Inflammatory macrophage treated with lipopolysaccharide for 1 hour (primary cell): ENCODE measurements at places on chromosomes 11 and 22.

DNA sequence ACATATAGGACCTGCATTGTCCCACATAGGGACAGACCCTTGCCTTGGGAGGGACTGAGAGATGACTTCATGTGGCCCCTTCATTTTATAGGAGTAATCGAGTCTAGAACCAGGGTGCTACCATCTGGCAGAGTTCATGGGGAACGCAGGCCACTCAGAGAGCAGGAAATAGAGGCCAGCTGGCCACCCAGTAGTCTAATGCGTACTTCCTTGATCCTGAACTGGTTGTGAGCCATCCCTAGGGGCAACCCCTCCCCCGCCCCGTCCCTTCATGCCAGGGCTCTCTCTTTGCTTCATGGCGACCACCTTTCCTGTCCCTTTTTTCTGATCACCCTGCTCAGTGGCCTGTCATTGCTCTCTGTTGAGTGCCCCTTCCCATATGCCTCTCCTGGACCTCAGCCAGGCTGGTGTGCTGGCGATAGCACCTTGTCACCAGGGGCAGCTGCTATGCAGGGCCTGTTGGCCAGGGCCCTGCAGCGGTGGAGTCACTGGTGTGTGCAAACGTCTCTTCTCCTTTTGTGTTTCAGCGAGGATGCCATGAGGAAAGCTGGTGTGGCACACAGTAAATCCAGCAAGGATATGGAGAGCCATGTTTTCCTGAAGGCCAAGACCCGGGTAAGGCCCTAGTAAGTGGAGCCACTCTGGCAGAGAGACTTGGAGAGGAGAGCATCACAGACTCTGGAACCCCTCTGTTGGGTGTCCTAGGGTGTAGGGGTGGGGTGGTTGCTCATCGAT is 29.3 kb downstream of the MED15 start:
- no peak for DNase-seq

DNA sequence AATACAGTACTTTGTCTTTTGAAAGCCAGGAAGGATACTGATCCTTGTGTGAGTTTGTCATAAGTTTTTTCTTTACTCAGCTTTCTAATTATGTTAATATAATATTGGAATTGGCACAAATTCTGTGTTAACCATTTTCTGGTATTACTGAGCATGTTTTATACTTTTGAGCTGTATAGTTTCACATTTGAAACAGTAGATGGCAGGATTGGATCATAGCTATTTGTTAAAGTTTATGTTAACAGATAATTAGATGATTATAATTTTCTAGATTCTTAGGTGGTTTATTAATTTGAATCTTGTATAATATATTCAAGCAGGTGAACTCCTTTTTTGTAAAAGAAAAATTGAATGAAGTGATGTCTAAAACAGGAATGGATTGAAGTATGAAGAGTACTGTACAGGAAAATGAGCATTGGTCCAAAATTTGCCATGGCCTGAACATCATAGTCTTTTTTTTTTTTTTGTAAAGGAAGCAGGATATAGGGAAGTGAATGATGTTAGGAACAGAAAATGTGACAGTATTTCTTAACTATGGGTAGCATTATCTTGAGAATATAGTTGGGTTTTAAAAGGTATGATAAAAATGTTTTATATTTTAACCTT is 102.0 kb downstream of the CYP2R1 start:
- peak; percentile 18 for DNase-seq

GRCh38 chr22:30445438-30446145 is 20.0 kb downstream of the MTFP1 start:
- DNase-seq = no peak

- no peak for DNase-seq
Measured at GRCh38 chr11:121801394-121801748, 314.6 kb downstream of the BLID start.

DNA sequence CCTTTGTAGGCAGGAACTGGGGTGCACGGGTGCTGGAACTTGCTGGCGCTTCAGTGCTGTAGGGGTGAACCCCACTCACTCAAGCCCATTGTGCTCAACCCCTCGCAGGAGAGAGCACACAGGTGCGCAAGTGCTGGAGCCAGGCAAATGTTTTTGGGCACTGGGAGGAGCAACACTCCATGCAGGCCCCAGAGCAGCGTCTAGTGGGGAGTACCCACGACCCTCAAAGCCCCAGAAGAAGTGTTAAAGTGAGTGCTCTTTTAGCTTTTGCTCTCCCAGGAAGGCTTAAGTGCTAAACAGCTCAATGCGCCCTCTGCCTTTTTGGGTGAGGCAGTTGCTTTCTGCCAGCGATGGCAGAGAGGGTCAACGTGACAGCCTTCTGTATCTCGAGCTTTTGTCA is 282.2 kb upstream of the ARHGAP42 start:
- no peak for DNase-seq

DNA sequence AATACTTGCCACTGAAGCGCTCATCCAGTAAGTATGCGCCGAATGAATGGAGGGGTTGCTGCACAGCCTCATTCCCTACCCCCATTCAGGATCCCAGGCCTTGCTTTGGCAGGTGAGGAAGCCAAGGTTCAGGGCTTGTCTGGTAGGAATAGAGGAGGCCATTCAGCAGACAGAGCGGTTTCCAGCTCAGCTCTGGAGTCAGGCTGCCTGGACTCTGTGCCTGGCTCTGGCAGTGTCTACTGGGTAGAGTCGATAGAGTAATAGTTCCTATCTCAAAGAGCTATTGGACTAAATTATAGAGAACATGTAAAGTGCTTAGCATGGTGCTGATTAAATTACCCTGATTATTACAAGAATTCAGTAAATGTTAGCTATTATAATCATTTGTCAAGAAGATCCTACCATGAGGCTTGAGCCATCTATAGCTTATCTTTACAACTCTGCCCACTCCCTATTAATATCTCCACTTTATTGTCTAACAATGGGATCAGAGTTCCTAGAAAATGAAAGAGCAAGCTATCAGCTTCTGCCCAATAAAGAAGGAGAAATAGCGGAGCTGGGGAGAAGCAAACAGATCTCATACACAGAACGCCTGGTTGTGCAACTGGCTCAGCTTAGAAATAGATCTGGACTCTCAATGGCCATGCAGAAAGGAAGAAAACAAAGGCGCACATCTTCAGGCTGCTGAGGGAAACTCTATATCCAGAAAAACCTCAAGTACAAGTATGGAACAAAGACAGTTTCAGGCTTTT is 6.6 kb upstream of the SNX32 start:
- no peak for DNase-seq

DNA sequence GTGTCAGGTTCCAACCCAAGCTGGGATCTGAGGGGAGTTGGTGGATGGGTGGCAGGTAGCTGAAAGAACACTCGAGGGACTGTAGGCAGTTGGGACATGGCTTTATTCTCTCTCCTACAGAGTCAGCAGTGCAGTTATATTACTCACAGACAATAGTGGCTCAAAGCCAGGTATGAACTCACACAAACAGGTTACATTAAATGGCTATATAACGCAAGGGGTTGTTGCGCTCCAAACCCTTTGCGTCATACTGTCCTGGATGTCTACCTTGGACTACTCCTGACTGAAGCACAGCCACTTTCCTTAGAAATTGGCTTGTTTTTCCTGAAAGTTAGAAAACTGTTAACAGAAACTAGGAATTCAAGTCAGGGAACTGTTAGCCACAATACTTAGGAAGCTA is 66.4 kb upstream of the OR4B1 start:
- DNase-seq = no peak

DNA sequence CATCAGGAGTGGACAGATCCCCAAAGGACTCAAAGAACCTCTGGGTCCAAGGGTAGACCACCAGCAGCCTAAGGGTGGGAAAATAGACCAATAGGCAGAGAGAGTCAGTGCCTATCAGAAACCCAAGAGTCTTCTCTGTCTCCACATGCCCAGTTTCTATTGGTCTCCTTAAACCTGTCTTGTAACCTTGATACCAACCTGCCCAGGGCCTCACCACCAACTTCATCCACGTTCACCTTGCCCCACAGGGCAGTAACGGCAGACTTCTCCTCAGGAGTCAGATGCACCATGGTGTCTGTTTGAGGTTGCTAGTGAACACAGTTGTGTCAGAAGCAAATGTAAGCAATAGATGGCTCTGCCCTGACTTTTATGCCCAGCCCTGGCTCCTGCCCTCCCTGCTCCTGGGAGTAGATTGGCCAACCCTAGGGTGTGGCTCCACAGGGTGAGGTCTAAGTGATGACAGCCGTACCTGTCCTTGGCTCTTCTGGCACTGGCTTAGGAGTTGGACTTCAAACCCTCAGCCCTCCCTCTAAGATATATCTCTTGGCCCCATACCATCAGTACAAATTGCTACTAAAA is at the start of gene HBB:
Gene HBB (minus strand): TSS at position 340 of the 579 bp plus-strand sequence. CDS start 50 bp downstream, at position 290.
- DNase-seq = no peak

GRCh38 chr22:19687561-19688300 is 26.6 kb upstream of the SEPTIN5 start:
- peak; percentile 62 for DNase-seq

GRCh38 chr22:32206774-32207758 is 2.2 kb upstream of the RFPL2 start:
- DNase-seq = peak; percentile 12

GRCh38 chr11:118606844-118607228 is 579 bp upstream of the PHLDB1 start:
- DNase-seq = no peak

- no peak for DNase-seq
Measured at GRCh38 chr11:134533511-134533910, 121.5 kb upstream of the B3GAT1 start.

DNA sequence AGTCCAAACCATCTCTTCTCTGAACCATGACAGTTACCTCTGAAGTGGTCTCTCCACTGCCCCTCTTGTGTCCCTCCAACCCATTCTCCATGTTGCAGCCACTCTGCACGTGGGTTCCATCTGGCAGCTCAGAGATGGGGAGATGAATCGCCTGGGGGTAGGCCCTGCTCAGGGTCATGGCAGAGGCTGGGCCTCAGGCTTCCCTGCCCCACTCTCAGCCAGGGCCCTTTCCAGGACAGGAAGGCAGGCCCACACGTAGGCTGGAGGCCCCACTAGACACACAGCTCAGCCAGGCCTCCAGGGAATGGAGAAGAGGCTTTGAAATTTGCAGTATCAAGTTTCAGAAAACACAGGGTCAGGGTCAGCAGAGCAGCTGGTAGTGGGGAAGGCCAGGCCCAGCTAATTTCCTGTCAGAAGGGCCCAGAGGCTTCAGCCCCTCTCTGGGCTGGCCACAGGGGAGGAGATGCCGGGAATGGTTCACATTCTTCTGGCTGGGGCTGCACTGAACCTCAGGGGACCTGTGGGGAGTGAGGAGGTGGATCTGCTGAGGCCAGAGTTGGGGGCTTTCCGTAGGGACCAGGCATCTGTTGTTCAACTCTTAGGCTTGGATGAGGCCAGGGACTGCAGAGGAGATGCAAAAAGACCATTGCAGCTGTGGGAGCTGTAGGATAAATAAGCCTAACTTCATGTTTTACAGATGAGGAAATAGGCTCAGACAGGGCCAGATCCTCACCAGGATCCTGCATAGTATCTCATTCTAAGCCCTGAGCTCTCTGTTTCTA is 101.6 kb downstream of the SWAP70 start:
- DNase-seq = no peak

GRCh38 chr11:119359365-119360214 is 13.1 kb upstream of the MFRP start:
- peak; percentile 55 for DNase-seq

DNA sequence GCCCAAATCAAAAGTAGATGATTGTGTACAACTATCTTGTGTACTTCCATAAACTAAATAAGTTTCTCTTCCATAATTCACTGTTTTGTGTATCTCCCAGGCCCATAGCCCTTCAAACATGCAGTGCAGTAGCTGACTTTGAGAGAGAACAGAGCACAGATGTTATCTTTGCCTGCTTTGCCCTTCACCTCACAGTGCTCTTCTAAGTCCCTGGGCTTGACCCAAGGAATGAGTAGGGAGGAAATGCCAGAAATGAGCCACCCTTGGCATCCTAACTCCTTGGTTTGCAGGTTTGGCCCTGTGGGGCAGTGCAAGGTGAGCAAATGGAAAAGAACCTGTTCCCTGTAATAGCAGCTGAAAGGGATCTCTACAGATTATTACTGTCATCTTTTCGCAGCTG is 79.2 kb downstream of the STIM1 start:
- DNase-seq = no peak

DNA sequence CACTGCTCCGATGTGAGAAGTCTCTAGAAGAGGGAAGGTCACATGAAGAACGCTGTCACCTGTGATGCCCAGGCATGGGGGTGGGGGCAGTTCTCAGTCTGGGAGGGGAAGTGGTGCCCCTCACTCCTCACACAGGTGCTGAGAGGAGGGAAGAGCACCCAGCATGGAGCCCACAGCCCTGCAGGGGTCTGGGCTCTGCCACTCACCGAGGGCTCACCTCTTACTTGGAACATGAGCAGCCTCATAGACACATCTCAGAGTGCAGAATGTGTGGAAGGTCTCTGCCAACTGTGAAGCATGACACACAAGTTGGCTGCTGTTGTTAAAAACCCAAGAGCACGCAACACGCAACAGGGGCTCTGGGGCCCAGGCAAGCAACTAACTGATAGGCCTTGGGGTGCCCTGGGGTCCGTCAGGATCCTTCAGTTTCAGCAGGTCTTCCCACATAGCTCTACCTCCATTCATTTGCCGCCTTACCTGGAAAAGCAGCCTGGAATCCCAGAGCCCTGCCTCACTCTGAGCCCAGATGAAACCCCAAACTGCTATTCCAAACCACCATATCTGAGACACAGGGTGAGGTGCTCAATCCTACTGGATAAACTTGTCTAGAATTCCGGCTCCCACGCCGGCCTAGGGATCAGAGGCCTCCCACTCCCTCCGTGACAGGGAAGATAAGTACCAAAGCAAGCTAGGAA is 17.5 kb upstream of the TMPRSS4 start:
- DNase-seq = no peak

DNA sequence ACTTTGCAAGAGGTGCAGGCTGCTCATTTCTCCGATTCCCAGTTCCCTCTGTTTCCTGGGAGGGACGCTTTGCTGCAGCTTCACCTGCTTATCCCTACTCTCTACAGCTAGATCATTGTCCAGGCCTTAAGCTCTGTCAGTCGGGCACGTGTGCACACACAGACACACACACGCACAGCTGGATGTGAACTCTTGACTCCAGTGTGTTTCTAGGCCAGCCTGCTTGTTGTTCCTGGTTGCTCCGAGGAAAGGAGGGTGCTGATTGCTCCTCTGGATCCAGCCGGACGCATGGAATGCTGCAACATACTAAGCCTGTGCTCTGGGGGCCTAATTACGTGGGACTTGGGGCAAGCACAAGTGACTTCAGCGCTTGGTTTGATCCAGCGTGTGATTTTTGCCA is 19.7 kb downstream of the ZNRF3 start:
- DNase-seq = no peak

- no peak for DNase-seq
Measured at GRCh38 chr22:39907047-39907446, 6.2 kb downstream of the GRAP2 start.

GRCh38 chr11:120929664-120930154 is 94.2 kb upstream of the TBCEL start:
- peak; percentile 57 for DNase-seq

- no peak for DNase-seq
Measured at GRCh38 chr11:66559142-66559865, 9.1 kb downstream of the CTSF start.
